ENCODE measurements at places on chromosomes 4 and X.

DNA sequence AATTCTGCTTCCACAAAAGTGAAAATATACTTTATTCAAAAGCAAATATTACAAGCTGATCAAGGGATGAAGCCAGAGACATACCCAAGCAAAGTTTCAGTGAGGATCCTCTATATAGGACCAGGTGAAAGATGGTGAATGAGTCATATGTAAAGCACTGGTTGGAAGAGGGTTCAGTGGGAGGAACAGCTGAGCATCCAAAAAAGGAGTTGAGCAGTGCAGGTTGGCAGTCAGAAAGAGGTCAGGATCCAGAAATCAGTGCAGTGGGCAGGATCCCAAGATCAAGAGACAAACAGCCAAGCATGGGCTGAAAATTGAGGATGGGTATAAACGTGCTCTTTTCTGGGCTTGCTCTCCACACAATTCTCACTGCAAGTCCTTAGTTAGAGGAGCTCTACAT is 30.3 kb downstream of the OTC start:
- no peak for ATAC-seq

DNA sequence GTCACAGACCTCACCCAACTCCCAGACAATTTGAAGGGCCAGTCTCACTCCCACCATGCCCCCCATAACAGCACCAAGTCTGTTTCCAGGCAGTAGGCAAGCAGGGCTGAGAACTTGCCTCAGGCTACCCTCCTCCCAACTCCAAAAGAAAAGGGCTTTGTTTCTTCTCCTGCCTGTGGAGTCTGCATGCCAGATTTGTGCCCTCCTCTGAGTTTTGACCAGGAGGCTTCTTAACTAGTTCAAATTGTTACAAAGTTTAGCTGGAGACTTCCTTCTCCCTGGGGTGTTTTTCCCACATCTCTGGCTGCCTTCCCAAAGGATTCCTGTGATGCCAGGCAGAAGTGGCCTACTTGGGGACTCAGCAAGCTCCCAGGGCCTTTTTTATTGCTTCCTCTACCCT is 29.6 kb downstream of the PBDC1 start:
- no peak for ATAC-seq

DNA sequence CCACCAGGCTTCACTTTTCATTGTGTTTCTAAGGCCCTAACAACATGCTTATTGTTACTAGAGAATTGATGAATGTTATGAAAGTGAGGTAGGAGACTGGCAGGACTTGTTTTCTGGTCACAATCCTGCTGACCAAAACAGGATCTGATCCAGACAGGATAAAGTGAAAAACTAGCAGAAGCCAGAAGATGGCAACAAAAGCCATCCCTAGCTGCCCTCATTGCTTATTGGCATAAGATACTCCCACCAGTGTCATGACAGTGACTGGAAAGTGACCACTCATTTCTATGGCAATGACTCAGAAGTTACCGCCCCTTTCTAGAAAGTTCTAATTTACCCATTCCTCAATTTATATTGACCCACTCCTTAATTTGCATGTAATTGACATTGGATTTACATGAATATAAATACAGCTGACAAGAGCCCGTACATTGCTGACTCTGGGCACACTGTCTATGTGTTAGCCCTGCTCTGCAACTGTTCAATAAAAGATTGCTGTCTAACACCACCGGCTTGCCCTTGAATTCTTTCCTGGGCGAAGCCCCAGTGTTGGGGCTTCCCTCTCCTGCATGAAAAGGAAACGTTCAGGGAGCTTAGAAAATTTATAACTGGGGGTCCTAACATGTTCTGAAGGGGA is 30.0 kb upstream of the FGG start:
- ATAC-seq: no peak

- no peak for ATAC-seq
These were observed 72.3 kb downstream of the STAG2 start for GRCh38 chrX:124033821-124034220.

GRCh38 chrX:123990602-123991001 is 29.1 kb downstream of the STAG2 start:
- ATAC-seq: no peak

DNA sequence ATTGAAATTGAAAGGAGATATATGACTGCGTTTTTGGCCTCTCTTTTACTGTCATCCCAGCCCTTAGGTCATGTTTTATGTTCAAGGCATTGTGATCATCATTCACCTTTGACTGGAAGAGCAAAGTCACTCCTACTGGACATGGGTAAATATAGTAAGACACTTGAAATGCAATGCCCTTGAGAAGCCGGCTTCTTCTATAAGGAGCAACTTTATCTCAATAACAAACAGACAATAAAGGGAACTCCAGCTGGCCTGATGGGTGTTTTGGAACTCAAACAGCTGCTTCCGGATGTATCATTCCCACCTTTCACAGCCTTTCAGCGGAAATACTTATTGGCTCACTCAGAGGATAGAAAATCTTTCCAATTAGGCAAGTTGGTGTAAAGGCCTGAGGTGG is 65.1 kb upstream of the C4orf54 start:
- ATAC-seq: no peak

- no peak for ATAC-seq
These were observed 125.0 kb downstream of the SPCS3 start for GRCh38 chr4:176444741-176445140.

- peak; percentile 98 for ATAC-seq
These were observed 12.1 kb upstream of the CC2D2A start for GRCh38 chr4:15457406-15458201.
